ENCODE measurements at places on chromosomes 1 and 21. TPM values are rescaled to one million over a fixed set of nuclear protein-coding genes. Genes with fewer than 3 reads are reported as not detected.

MTARC1 gene
- total RNA-seq, result not detected

TEKT2 gene
- 0.81 TPM for total RNA-seq

NUF2 gene
- total RNA-seq, result 1.5 TPM

PADI4 gene
- total RNA-seq, result 1.5 TPM

DNAJC6 gene
- total RNA-seq, result 1.9 TPM

Data from CD4-positive, CD25-positive, alpha-beta regulatory T cell (primary cell).